ENCODE measurements at places on chromosomes 11 and 22.

- DNase-seq, result no peak
Measured at GRCh38 chr11:105000167-105000566, 22.8 kb downstream of the CASP5 start.

GRCh38 chr11:125685228-125685627 is 4.6 kb upstream of the ACRV1 start:
- no peak for DNase-seq

DNA sequence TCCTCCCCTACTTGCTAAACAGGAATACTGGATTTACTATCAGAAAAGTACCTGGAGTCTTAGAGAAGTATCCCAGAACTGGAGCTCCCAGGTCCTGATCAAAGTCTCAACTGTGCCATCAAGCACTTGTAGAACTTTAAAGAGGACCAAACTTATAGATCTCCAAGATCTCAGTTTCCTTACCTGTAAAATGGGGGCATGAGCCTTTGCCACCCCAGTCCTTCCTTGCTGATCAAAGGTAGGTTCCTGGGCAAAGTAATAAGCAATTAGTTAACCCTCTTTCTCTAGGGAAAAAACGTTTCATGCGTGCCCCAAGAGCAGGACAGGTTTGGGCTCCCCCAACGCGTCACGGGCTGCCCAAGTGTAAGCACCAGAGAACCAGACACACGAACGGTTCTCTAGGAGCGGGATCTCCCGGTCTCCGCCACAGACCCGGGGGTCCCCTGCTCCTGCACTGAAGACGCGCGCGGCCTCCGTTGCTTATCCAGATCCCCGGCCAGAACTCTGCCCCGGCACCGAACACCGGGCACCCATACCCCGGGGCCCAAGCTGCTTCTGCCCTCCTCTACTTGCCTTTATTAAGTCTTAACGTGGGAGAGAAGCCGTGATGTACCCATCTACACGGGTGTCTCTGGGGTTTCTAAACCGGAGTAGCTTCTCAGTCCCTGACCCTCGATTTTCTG is 505 bp downstream of the ZNF214 start:
- no peak for DNase-seq

GRCh38 chr11:83493917-83494316 is 207.8 kb upstream of the CCDC90B start:
- no peak for DNase-seq

GRCh38 chr11:537622-538430 is 499 bp downstream of the LRRC56 start:
- no peak for DNase-seq
